ENCODE measurements at places on chromosomes 1 and 21.

DNA sequence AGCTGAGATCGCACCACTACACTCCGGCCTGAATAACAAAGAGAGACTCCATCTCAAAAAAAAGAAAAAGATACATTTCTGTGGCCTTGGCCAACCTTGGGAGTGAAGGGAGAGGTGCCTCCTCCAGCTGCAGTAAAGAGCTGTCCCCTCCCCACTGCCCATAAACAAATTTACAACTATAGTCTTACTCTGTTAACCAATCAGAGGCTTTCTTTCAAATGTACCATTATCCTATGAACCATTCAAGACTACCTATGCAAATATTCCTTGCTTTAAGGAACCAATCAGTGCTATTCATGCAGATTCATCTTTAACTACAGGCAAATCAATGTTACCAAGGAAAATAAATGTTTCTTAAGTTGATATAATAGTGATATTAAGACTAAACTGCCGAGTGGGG, 1.0 kb downstream of the CELA2B start:
- no peak for DNase-seq

- DNase-seq = no peak
These were observed 137.8 kb upstream of the PALMD start for GRCh38 chr1:99507906-99508732.

- no peak for DNase-seq
These were observed 73.5 kb downstream of the PUM1 start for GRCh38 chr1:30991862-30992606.

DNA sequence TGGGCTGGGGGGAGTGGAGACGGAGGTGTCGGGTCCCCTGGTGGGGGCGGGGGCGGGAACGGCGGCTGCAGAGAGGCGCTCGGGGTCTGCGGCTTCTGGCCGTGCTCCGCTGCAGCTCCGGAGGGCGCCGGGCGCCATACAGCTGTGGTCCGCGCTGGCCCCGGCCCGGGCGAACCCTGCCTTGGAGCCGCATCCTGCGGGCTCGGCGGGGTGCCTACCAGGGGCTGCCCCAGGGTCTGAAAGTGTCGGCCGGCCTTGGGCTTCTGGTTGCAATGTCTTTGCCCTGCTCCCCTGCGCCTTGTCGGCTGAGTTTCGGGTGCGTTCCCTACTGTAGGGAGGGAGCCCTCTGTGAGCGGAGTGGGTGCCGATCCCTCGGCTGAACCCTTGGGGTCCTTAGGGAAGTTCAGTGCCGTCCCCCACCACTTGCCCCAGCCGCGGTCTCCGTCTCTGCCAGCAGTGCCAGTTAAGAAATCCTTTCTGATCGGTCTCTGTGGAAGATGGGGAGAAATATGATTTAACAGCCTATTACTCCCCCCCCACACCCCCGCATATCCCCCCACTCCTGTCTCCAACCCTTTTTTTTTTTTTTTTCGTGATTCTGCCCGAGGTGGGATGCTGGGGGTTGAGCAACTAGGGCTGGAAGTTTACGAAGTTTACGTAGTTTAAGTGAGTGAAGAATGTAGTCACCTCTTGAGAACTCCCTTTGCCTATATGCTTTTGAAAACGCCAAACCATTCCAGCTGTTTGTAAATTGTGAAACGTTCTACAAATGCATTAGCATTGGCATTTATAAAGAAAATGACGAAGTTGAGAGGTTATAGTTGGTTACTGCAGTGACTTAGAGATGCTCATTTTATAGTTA, 588 bp downstream of the NEXN start:
- DNase-seq = no peak

DNA sequence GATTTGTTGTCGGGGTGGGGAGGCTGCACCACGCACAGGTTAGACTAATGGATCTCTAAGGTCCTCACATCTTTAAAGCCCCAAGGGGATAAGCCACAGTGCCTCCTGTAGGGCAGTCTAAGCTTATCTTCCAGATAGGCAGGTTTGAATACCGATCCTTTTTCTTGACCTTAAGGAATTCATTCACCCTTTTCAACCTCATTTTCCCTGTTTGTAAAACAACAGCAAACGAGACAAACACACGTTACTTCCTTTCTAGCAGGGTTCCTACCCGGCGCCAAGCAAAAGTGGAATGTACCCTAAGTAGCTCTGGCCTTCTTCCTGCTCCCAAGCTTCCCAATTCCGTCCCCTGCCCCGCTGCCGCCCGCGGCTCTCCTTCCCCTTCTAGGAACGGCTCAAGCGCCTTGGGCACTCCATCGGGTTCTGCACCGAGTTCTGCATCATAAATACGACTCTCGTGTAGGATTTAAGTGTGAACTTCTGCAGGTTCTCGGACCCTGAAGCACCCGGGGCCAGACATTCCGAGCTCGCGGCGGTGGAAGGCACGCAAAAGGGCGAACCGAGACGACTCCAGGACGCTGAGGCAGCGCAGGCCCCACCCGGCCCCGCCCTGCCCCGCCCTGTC, 548 bp upstream of the CDC20 start:
- no peak for DNase-seq

DNA sequence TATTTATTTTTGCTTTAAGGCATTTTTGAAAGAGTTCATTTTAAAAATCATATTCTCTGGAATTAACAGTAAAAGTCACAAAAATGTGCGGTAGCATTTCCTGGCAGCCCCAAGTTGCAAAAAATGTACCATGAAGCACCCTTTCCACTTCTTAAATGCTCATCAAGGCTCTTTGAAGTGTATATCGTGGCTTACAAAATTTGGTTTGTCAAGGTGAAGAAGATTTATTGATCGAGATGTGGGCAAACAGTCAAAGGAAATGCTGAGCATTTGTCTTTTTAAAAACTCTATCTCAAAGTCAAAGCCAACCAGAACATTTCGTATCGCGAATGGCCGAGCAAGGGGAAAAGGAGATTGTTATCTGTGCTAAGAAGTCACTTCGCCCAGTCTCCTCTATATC, 277.5 kb upstream of the KAZN start:
- DNase-seq = no peak

DNA sequence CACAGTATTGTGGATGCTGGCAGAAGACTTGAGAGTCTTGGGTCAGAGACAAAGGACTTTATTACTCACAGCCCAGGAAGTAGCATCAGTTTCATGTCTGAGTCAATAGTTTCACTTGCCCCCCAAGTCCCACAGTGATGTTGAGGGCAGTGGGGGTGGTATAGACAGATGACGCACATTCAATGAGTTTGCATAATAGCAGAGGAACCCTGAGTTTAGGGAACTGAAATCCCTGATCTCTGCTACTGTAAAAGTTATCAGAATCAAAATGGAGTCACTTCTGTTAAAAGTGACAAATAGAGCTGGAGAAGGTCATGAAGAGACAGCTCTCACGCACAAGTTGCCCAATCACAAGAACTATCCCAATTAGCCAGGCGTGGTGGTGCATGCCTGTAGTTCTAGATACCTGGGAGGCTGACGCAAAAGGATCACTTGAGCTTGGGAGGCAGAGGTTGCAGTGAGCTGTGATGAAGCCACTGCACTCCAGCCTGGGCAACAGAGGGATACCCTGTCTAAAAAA, 11.5 kb upstream of the HCRTR1 start:
- DNase-seq = peak; percentile 33

DNA sequence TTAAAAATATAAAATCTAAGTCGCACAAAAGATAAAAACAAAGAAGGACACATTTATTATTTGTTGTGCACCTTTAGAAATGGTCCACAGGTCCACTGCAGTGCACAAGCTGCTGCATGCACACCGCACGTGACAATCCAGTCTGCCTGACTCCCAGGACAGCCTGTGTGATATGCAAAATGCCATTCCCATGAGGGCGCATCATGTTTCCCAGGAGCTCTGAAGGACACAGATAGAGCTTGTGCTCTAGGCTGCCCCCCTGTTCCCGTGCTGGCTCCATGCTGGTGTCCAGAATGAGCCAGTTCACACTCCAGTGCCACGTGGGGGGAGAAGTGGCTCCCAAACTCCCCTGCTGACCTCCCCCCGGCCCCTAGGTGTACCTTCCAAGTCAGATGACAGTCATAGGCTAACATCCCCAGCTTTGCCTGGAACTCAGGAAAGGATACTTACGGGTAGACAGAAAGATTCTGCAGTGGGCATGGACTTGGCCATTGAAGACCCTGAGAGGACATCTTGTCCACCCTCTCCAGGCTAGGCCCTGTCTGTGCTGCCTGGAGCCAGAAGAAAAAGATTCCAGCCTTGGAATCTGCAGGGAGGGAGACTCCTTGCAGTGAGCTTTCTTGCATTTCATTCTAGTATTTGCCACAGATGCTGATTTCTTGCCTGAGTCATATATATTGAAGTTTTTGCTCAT, 26.3 kb downstream of the RAB7B start:
- no peak for DNase-seq

DNA sequence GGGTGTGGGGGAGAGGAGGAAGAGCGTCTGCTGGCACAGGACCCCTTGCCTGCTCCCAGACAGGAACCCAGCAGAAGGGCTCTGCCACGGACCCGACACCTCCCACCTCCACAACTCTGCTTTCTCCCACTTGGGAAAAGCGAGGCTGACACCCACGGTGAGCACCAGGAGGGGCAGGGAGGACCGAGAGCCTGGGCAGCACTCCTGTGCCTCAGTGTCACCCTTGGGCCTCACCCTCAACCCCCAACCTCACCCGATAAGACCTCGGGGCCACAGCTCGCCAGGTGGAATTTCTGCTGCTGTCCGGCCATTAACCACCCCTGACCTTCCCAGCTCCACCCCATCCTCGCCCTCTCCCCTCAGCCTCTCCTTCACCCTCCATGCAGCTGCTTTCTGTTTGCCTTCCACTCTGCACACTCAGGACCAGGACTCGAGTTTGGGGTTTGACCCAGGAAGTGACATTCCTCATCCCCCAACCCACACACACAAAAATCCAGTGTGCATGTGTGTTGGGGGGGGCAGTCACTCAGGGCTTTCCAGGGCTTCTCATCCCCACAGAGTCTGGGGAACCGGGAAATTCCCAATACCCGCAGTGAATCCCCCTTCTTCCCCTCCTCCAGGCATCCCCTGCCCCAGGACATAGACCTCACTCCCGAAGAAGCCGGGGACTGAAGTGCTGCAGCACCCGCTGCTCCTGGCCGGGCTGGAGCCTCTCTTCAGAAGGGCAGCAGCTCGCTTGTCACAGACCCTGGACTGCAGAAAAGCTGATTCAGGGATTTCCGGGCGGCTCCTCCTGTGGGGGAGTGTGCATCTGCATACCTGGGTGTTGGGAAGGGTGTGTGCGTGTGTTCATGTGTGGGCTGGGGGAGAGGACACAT, 65.8 kb downstream of the SYT2 start:
- DNase-seq = no peak

DNA sequence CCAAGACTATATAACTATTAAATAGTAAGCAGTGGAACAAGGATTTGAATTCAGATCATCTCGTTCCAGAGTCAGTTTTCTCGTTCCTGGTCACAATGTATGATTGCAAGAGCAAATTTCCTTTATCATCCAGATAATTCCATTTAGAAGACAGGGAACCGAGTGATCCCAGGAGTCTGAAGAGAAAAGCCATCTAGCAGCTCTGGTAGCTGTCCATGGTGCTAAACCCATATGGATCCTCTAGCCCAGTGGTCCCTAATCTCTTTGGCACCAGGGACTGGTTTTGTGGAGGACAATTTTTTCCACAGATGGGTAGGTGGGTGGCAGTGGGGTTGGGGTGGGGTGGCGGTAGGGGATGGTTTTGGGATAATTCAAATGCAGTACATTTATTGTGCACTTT, 229.4 kb downstream of the PTPRU start:
- no peak for DNase-seq

GRCh38 chr1:156195853-156196252, 1.9 kb downstream of the SLC25A44 start:
- DNase-seq = no peak

DNA sequence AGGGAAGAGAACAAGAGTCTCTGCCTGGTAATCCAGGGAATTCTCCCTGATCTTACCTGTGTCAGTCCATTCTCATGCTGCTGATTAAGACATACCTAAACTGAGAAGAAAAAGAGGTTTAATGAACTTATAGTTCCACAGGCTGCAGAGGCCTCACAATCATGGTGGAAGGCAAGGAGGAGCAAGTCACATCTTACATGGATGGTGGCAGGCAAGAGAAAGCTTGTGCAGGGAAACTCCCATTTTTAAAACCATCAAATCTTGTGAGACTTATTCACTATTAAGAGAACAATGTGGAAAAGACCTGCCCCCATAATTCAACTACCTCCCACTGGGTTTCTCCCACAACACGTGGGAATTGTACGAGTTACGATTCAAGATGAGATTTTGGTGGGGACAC, 34.2 kb upstream of the LRRC8B start:
- no peak for DNase-seq

DNA sequence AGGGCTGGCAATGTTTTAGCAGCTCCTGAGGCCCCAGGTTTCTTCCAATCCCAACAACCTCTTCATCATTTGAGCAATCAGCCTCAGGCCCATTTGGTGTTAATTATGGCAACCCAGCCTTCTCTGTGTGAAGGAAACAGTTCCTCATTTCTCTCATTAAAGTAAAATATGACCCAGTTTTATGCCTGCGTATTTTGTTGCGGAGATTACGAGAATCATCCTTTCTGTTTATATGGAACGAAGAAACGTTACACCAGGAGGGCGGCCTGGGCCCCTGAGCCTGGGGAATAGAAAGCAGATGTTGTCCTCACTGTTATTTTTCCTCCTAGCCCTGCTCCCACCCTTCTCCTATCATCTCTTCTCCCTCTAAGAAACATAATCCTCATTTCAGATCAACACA, 332.2 kb upstream of the USP24 start:
- DNase-seq = no peak

DNA sequence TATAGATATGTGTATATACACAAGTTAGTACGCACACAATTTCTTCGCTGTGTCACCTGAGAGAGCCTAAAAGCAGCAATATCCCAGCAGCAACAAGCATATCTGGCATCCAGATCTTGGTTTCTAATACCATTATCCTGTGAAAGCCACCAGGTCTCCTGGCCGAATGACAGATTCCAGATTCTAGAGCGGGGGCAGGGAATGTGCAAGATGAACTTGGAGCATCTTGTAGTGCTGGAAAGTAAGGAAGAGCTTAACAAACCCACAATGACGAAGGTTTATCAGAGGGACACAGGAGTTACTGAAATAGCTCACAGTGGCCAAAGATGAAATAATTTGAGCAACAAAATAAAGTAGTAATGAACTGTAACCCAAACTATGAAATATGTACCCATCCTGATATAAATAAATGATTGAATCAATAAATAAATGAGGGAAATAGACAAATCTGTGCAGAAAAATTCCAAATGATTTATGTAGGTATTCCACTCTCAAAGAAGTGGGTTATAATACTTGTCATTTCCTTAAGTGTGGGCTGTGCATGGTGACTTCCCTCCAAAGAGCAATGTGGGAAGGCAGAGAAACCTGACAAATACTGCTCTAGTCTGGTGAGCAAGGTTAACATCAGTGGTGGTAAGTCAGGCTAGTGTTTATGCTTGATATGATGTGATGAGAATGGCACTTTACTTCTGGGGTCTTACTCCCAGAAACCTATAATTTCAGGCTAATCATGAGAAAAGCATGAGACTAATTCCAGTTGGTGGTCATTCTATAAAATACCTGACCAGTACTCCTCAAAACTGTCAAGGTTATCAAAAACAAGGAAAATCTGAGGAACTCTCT, 67.9 kb downstream of the LRRC8D start:
- DNase-seq = no peak

DNA sequence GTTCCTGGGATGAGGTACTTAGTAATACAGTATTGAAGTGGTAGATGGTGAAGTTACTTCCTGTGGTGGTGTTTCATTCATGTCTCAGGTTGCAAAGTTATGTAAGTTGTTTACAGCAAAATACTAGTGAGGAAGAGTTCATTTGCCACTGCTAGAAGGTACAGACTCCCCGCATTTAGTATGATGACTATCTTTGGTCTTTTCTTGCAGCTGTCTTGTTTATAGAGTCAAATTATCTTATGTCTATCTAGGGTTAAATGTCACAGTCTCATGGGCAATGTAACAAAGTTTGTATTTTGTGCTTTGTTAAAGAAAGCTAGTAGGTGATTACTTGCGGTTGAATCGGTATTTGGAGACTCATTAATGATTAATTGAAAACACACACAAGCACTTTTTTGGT, 50.2 kb downstream of the LRRC8D start:
- DNase-seq = no peak

Data from NK-92 treated with Interleukin-12 subunit alpha and Interleukin-12 subunit beta, amount 100 ng/mL, for 24 hours (cell line).